ENCODE measurements at places on chromosomes 1 and 21.

DNA sequence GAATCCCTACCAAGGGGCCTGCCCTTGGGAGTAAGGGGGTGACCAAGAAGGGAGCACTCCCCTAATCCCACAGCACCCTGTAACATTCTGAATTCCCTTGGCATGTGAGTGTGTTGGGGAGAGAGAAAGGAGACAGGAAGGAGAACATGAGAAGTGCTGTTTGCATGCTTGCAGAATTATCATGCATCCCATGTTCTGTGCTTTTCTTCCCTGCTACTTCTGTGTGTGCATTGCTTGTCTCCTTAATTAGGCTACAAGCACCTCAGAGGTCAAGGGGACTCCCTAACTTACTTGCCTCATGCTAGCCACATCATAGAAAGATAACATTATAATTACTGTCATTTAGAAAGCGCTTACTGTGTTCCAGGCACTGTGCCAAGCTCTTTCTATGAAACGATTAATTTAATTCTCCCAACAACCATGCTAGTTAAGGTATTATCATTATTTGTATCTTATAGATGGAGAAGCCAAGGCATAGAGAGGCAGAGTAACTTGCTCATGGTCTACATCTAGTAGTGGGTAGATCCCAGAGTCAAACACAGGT lies 11.1 kb downstream of the NOS1AP start:
- no peak for DNase-seq

- peak; percentile 75 for DNase-seq
Observed at GRCh38 chr21:33325222-33326067, 675 bp downstream of the IFNAR1 start.

DNA sequence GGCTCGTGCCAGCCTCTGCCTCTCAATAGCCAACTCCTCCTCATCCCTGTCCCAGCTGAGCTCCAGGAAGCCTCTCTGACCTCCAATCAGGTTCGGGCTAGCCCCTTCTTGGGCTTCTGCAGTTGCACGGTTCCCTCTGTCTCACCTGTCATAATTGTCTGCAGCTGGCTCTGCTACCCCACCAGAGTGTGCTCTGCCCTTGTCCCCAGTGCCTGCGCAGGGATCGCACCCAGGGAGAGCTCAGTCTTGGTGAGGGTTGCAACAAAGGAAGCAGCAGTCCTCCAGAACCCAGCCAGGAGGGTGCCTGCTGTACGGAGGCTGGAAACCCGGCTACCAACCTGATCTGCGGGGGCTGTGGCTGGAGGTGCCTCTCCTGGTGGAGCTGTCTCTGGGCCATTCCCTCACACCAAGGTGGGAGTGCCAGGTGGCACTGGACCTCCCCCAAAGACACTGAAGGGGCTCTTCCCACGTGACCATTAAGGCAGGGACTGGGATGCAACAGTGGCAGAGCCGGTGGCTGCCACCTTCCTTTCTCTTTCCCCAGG lies 63.5 kb upstream of the DMRTB1 start:
- no peak for DNase-seq

- peak; percentile 58 for DNase-seq
Observed at GRCh38 chr1:172180501-172181285, 239.8 kb upstream of the C1orf105 start.

Measured in CD4-positive, alpha-beta memory T cell (primary cell).